ENCODE measurements at places on chromosomes 1 and 21.

GRCh38 chr1:116855191-116855619 is 54.5 kb upstream of the PTGFRN start:
- DNase-seq, result no peak

DNA sequence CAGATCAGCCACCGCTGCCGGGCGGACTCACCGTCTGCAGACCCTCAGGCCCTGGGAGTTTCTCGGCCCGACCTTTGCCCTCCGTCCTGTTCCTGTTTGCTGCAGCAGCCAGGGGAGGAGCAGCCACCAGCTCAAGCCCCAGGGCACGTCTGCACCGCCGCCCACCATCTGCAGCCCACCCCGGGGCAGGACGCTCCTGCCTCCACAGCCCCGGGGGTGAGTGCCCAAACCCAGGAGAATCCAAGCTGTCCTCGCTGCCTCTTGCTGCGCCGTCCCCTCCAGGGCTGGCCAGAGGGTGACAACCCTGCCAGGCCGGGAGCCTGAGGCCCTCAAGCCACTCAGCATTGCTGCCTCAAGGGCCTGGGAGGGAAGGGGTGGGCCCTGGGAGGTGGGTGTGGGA is 1.2 kb upstream of the SLC25A34 start:
- no peak for DNase-seq

GRCh38 chr1:25461849-25462248 is 31.2 kb downstream of the MACO1 start:
- no peak for DNase-seq

GRCh38 chr1:2203671-2204414 is 9.3 kb upstream of the FAAP20 start:
- no peak for DNase-seq

- no peak for DNase-seq
These were observed 496.9 kb downstream of the NEGR1 start for GRCh38 chr1:71785450-71785849.

DNA sequence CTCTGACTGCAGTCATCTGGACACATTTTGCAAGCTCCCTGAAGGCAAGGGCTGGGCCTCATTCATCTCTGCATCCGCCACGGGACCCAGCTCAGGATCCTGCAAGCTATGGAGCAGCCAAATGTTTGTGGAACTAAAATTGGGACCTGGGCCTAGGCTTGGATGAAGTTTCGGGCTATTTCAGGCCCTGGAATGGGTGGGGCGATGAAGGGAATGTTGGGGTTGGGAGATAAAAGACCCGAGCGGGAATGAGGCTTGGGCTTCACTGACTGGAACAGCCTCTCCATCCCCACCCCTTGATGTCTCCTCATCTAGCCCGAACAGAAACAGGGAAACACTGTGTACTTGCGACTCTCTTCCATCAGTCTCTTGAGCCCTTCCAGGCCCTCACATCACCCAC is 7.3 kb upstream of the AHCYL1 start:
- no peak for DNase-seq

GRCh38 chr21:27365394-27365793 is 398.5 kb upstream of the ADAMTS5 start:
- no peak for DNase-seq

DNA sequence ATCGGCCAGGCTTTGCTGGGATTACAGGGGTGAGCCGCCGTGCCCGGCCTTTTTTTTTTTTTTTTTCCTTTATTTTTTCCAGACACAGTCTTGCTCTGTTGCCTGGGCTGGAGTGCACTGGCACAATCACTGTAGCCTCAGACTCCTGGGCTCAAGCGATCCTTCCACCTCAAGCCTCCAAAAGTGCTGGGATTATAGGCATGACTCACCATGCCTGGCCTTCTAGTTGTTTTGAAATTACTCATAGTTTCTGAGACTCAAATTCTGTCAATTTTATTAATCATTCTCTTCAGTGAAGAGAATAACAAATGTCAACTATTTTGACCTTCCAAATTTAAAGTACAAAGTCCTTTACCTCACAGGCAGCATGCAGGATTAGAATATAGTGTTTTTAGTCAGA is 374.5 kb downstream of the PLA2G4A start:
- DNase-seq, result no peak

DNA sequence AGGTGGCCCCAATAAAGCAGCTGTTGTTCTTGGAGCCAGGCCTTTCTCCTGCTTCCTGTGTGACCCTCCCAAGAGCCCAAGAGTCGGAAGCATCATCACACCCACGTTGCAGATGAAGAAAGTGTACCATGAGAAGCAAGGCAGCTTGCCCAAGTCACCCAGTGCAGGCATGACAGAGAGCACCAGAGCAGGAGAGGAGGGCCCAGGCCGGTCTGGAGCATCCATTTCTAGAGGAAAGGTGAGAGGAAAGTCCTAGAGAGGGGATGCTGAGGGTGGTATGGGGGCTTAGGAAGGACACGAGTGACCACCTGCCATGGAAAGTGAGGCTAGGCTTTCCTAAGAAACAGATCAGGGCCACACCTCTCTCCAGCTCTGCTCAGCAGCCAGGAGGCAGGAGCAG is 47.0 kb downstream of the C1orf198 start:
- no peak for DNase-seq
